ENCODE measurements at places on chromosomes 2 and 18. TPM values are rescaled to one million over a fixed set of nuclear protein-coding genes. Genes with fewer than 3 reads are reported as not detected.

CCL20 gene
- polyA plus RNA-seq = not detected

ZNF385B gene
- 0.30 TPM for polyA plus RNA-seq

PFN4 gene
- polyA plus RNA-seq = not detected

CHRNA1 gene
- not detected for polyA plus RNA-seq

FAM110C gene
- 0.10 TPM for polyA plus RNA-seq

RNF152 gene
- 22.9 TPM for polyA plus RNA-seq

LYPD1 gene
- 104 TPM for polyA plus RNA-seq

COLEC12 gene
- 0.76 TPM for polyA plus RNA-seq

GALR1 gene
- 0.14 TPM for polyA plus RNA-seq

RNF125 gene
- polyA plus RNA-seq = 0.04 TPM

CIB4 gene
- not detected for polyA plus RNA-seq

TUBA3D gene
- polyA plus RNA-seq = not detected

CENPO gene
- polyA plus RNA-seq = 4.6 TPM

NDC80 gene
- polyA plus RNA-seq = 1.7 TPM

PRKAG3 gene
- not detected for polyA plus RNA-seq

NEU2 gene
- polyA plus RNA-seq = not detected

CDH2 gene
- polyA plus RNA-seq = 193 TPM

GAREM1 gene
- polyA plus RNA-seq = 1.3 TPM

DNAJC5G gene
- not detected for polyA plus RNA-seq

SALL3 gene
- 0.24 TPM for polyA plus RNA-seq

ACTG2 gene
- polyA plus RNA-seq = 0.67 TPM

ACMSD gene
- not detected for polyA plus RNA-seq

SKOR2 gene
- polyA plus RNA-seq = not detected

NPHP1 gene
- polyA plus RNA-seq = 8.0 TPM

ANKRD29 gene
- polyA plus RNA-seq = 4.9 TPM

CNGA3 gene
- 0.64 TPM for polyA plus RNA-seq

LCT gene
- polyA plus RNA-seq = not detected

RUFY4 gene
- polyA plus RNA-seq = not detected

CHRND gene
- not detected for polyA plus RNA-seq

CRIM1 gene
- 6.7 TPM for polyA plus RNA-seq

G6PC2 gene
- not detected for polyA plus RNA-seq

SLC23A3 gene
- polyA plus RNA-seq = 0.28 TPM

INPP5D gene
- not detected for polyA plus RNA-seq

PGAP1 gene
- 54.8 TPM for polyA plus RNA-seq

TMEM163 gene
- 3.1 TPM for polyA plus RNA-seq

APOB gene
- not detected for polyA plus RNA-seq

RAMP1 gene
- 25.5 TPM for polyA plus RNA-seq

GRP gene
- not detected for polyA plus RNA-seq

FSIP2 gene
- 12.2 TPM for polyA plus RNA-seq

HOXD10 gene
- polyA plus RNA-seq = not detected

SP5 gene
- not detected for polyA plus RNA-seq

HAAO gene
- not detected for polyA plus RNA-seq

CD302 gene
- not detected for polyA plus RNA-seq

CXCR1 gene
- polyA plus RNA-seq = not detected

SERPINB5 gene
- not detected for polyA plus RNA-seq

LDLRAD4 gene
- polyA plus RNA-seq = 1.9 TPM

MFSD2B gene
- polyA plus RNA-seq = 0.70 TPM

ZNF521 gene
- 101 TPM for polyA plus RNA-seq

COL5A2 gene
- 6.6 TPM for polyA plus RNA-seq

RND3 gene
- 143 TPM for polyA plus RNA-seq

Data from neural cell (in vitro differentiated cells).